ENCODE measurements at places on chromosomes 2 and 18.

DNA sequence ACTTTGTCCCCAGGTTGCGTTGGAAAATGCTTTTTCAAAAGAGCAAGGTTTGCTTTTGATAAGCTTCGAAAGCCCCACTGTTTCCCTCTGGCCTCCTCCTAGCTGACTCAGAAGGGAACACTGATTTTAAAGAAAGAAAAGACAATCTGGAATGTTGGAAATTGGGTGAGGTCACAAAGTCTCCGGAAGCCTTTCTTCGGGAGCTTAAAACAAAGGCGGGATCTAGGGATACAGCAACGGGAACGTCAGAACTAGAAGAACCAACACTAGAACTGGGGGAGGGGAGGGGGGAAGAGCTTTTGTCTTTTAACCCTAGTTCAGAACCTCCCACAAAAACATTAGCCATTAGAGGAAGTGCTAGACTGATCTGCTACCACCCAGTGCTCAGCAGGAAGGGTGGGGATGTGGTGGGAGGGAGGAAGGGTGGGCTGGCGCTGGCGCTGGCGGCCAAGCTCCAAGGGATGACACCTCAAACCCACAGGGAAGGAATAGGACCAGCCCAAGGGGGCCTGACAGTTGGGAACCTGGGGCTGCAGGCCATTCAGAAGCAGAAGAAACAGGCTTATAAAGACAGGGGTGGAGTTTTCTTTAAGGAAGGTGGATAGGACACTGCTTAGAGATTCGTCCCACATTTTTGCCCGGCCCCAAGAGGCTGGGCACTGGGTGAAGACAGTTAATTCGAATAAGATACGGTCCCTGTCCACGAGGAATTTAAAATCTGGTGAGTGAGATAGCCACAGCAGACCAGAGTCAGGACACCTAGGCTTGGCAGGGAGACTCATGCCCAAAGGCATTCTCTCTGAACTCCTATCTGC is 1.7 kb downstream of the TMSB10 start:
- DNase-seq, result peak; percentile 20

GRCh38 chr2:110099038-110099425 is 16.6 kb downstream of the MALL start:
- no peak for DNase-seq

GRCh38 chr2:188024811-188025210 is 266.9 kb upstream of the GULP1 start:
- DNase-seq, result no peak

DNA sequence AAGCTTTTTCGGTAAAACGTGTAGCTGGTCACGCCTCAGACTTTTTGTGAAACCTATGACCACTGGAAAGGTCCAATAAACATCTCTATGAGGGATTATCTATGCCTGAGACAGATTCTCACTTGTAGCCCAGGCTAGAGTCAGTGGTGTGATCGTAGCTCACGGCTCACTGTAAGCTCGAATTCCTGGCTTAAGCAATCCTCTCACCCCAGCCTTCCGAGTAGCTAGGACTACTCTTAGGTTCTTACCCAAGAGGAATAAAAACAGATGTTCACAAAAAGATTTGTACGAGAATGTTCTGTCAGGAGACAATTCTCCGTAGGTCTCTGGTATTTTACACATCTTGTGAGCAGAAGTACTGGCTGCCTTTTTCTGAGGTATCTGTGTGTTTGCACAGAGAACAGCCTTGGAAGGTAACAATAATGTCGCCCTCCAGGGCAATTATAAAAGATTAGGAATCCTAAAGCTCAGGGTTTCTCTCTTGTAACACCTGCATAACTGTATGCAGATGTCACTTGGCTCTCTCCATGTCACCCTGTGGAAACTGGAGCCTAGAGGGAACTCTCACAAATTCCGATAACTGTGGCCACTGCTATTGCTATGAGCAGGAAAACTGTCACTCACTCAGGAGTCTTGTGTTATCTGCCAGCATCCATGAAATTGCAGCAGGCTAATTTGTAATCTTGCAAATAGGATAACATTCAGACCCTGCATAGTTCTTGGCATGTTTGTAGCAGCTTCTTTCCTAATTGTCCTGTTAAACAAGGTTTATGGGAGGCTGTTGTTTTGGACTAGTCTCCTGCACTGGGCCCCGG is 25.5 kb upstream of the RALBP1 start:
- no peak for DNase-seq

DNA sequence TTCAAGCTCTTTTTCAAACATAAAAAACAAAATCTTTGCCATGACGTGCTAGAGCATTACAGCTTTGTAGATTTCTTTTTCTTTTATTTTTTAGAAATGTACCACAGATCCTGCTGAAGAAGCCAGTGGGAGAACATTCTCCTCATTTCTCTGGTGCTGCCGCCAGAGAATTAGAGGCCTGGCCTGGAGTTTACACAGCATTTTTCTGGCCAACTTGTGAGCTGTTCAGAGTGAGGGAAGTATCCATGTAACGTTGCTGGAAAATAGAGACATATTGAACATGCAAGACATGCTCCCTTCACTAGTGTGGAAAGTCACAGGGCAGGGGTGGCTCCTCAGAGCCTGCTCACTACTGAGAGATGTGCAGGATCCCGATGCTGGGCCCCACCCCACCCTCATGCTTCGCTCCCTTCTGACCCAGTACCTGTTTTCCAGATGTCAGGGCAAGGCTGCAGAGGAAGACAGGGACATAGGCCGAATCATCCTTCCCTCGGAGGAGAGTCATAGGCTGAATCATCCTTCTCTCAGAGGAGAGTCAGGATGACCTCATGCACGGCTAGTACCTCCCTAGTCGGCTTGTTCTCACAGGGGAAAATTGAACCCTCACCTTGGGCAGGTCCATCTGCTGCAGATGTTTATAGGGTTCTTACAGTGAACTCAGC is 298.5 kb downstream of the INSIG2 start:
- no peak for DNase-seq

GRCh38 chr2:148643998-148644882 is at the start of gene EPC2:
TSS of gene EPC2 (plus strand) at chr2:148644751. CDS start at chr2:148645018, 267 bp downstream.
- DNase-seq, result peak; percentile 51

GRCh38 chr2:231707927-231708772 is at the start of gene PTMA:
TSS of gene PTMA (plus strand) at chr2:231708525. CDS start at chr2:231708707, 182 bp downstream.
- peak; percentile 99 for DNase-seq

DNA sequence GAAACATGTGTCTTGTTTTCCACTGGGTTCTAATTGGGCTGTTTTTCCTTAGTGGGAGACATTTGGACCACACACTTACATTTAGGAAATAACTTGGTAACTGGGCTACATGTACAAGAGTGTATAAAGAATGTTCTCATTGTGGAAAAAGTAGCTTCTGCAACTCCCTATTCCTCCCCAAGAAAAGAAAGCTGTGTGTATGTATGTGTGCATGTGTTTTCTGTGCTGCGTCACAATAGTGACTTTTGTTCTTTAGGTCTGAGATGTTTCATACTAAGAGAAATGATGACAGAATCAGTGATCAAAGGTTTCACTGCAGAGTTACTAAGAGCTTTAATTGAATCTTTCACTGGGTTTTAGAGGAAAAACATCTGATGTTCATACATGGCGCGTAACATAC is 82.7 kb downstream of the TANC1 start:
- no peak for DNase-seq

DNA sequence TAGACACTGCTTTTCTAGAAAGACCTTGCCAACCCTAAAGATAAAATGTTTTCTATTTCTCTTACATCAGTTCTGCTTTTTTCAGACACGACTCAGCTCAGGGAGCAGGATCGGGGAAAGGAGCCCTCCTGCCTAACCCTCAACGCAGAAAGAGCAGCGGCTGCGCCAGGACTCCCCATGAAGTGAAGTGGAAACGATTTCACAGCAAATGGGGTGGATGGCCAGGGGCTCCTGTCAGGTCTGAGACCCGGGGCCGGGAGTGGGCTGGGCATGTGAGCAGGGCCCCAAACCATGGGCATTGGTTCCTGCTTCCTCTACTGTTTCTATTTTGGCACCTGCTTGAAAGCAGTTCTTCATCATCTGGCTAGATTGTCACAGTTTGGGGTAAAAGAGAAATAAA is 89.4 kb upstream of the PXDN start:
- DNase-seq, result no peak

Measured in brain pericyte (primary cell).